ENCODE measurements at places on chromosomes 13 and 19.

DNA sequence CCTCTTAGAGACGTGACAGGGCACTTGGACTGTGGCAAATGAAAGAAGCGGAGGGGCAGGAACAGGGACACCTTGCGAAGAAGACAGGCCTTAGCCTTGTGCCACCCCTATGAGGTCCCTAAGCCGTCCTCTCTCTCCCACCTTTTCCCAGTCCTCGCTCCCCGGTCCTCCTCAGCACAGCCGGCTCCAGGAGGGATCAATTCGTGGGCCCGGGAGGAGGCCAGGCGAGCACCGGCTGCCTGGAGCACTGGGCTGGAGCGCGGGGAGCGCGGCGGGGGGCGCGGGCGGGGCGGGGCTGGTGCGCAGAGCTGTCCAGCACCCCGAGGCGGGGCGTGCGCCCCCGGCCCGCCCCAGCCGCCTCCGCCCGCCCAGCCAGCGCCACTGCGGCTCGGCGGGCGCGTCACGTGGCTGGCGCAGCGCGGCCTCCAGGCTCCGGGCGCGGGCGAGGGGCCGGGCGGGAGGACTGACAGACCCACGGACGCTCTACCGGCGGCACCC, at the start of gene LRP3:
LRP3 (plus strand) TSS at position 466 of the 498 bp plus-strand sequence. CDS start 456 bp downstream, outside the sequence.
- DNase-seq, result no peak

DNA sequence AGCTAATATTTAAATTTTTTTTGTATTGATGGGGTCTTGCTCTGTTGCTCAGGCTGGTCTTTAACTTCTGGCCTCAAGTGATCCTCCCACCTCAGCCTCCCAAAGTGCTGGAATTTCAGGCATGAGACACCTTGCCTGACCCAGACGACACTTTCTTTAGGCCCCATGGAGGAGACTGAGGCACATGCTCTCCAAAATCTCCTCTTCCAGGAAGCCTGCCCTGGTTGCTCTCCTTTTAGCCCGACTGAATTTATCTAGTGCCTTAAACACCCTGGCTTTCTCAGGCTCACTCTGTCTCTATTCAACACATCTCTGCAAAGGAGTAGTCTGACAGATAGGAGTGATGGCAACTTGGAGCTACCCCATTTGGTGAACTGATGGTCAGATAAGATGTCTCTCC, 18.9 kb downstream of the MYO1F start:
- no peak for DNase-seq

GRCh38 chr13:43786472-43786765, 353 bp downstream of the ENOX1 start:
- no peak for DNase-seq

DNA sequence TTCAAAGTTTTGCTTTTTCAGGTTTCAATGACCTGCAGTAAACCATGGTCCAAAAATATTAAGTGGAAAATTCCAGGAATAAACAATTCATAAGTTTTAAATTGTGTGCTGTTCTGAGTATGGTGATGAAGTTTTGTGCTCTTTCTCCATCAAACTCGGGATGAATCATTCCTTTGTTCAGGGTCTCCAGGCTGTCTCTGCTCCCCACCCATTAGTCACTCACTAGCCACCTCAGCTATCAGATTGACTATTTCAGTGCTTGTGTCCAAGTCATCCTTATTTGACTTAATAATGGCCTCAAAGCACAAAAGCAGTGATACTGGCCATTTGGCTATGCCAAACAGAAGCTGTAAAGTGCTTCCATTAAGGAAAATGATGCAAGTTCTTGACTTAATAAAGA, 1140.4 kb downstream of the EFNB2 start:
- no peak for DNase-seq

DNA sequence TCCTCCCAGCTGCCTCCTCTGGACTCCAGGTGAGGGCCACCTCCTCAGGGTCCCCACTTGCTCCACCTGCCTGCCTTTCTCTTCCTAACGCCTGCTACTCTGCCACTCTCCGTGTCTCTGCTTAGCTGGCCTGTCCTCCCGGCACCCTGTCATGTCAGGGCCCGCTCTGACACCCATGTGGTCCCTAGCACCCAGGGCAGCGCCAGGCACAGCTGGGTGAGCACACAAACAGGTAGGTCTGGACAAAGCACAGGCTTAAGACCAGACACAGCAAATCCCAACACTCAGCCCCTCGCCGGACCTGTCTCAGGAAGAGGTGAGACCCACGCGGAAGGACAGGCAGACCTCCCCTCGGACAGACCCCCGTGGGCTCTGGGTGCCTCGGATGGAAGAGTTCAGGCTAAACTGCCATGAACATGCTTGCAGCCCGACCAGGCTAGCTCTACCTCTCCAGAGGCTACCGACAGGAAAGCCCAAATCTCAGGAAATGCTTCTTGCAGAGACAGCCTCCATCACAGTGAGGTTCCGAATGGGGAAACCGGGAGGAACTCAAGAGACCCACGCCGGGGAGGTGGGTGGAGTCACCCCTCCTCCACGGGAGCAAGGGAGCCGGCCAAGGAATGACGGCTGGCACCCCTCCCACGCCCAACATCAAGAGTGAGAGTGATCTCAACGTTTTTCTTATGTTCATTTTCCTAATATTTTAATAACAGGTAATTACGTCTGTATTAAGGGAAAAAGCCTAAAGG, 12.5 kb downstream of the ZNF787 start:
- peak; percentile 28 for DNase-seq

DNA sequence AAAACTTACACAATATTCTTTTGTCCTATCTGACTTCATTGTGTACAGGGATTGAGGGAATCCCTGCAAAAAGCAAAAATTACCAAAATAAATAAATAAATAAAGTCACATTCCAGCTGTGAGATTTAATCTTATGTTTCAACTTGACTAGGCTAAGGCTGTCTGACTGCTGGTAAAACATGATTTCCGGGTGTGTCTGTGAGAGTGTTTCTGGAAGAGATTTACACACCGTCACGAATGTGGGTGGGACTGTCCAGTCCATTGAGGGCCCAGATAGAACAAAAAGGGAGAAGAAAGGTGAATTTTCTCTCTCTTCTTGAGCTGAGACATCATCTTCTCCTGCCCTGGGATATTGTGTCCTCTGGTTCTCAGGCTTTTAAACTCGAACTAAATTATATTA, 166.1 kb downstream of the LIG4 start:
- DNase-seq, result no peak

Data from inflammatory macrophage treated with lipopolysaccharide for 4 hours (primary cell).